ENCODE measurements at places on chromosomes 5 and 9.

DNA sequence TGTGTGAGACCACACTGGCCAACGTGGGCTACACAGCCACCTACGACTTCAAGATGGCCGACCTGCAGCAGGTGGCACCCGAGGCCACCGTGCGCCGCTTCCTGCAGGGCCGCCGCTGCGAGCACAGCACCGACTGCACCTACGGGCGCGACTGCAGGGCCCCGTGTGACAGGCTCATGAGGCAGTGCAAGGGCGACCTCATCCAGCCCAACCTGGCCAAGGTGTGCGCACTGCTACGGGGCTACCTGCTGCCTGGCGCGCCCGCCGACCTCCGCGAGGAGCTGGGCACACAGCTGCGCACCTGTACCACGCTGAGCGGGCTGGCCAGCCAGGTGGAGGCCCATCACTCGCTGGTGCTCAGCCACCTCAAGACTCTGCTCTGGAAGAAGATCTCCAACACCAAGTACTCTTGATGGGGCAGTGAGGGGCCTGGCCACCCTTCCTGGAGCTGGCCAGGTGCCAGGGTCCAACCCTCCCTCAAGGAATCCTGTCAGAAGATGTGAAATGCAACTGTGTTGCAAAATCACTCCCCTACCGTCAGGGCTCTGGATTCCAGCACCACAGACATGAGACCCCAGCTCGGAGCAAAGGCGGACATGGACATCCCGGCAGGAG is 11.1 kb downstream of the DIPK1B start:
- no peak for DNase-seq

DNA sequence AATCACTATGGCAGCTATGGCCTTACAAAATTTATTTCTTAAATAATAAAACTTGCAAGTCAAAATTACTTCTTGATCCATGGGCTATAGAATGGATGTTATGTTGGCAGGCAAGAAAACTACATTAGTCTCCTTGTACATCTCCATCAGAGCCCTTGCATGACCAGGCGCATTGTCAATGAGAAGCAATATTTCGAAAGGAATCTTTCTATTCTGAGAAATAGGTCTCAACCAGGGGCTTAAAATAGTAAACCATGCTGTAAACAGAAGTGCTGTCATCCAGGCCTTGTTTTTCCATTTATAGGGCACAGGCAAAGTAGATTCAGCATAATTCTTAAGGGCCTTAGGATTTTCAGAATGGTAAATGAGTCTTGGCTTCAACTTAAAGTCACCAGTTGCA is 220.1 kb downstream of the SREK1 start:
- DNase-seq = no peak

GRCh38 chr9:93677048-93677571 is 100.7 kb downstream of the PHF2 start:
- no peak for DNase-seq

DNA sequence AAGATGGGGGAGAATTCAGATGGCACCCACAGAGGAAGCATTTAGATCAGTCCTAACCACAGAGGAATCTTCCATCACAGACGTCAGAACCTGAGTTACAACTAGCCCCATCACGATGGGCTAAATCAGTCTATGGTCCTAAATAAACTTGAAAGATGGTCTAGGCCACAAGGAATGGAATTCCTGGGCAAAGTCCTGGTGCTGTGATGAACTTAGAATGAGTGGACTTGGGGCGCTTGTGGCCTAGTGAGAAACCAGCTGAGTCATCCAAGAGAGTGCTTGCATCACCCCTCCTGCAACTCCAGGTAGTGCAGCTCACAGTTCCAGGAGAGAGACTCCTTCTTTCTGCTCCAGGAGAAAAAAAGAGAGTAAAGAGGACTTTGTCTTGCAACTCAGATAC is 722.9 kb upstream of the RGMB start:
- DNase-seq = no peak

DNA sequence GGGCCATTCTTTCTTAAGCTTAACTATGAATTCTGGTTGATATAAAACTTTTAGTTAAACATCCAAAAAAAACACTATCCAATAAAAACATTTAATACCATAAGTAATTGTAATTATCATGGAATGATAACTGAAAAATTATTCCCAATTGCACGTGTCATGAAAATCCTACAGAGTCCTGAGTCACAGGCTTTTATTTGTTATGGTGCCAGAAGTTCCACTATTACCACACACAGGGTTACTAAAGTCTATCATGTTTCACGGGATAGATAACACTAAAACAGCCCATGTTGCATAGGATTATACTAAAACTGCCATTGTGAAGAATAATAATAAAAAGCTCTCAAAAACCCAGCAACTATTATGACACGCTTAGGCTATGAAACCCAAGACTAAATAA is 1381.8 kb downstream of the EFNA5 start:
- no peak for DNase-seq

- DNase-seq = no peak
These were observed 98.4 kb downstream of the LMNB1 start for GRCh38 chr5:126875303-126875785.

GRCh38 chr5:72605632-72606031 is 98.4 kb upstream of the ZNF366 start:
- DNase-seq = no peak

DNA sequence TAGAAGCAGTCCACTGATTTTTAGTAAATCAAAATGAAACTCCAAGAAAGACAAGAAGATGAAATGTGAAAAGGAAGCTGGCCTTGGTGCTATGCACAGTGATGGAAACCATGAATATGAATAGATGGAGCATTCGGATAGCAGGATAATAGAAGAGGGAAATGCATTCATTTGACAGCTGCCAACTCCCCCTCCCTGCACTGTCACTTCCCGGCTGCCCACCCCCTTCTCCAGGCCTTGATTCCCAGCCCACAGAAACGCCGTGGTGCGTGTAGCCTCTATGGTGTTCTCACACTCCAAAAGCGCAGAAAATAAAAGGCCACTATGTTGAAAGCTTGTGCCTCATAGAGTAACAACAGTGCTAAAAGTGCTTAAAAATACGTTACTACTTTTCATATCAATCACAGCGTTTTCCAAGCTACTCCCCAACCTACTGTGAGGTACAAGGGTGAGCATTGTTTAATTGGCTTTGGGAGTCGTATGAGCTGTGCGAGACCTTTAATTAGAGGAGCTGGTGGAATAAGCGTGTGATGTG is 26.1 kb upstream of the IFNK start:
- no peak for DNase-seq

DNA sequence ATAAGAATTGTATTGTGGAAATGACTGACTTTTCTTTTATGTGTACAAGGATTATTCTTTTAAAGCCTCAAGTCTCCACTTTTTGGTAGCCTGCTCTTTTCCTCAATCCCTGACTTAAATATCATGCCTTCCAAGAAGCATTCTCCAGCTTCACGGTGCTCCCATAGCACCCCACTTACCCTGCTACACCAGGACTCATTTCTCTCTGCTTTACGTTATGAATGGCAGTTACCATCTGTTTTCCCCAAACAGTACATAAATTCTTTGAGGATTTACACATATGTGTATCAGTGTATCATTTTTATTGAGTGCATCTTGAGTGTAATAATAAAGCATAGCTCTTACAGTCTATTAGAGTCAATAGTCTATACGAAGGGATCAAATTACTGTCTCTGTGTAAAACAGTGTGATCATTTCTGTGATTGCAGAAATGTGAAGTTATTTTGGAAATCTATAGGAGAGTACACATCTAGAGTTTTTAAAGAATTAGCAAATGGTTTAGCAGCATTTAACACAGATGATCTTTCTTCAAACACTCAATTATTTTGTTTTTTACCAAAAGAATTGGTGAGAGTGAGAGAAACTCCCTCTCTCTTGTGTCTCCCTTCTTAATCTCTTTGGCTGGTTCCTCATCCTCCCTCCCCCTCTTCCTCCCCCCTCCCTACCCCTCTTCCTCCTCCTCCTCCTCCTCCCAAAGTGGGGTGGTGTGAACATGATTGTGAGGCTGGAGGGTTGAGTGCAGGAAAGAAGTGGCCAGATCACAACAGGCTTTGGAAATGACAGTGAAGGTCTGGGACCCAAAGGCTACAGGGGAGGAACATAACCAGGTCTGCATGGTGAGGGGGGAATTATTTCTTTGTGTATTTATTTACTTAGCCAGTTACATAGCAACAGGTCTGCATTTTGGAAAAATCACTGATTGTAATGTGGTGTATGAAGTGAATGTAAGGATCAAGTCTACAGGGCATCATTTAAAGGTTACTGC is 27.6 kb upstream of the ECM2 start:
- DNase-seq = no peak

GRCh38 chr5:32413466-32414263 is 30.9 kb downstream of the ZFR start:
- no peak for DNase-seq

GRCh38 chr9:123416176-123416575 is 60.2 kb downstream of the CRB2 start:
- DNase-seq = no peak

DNA sequence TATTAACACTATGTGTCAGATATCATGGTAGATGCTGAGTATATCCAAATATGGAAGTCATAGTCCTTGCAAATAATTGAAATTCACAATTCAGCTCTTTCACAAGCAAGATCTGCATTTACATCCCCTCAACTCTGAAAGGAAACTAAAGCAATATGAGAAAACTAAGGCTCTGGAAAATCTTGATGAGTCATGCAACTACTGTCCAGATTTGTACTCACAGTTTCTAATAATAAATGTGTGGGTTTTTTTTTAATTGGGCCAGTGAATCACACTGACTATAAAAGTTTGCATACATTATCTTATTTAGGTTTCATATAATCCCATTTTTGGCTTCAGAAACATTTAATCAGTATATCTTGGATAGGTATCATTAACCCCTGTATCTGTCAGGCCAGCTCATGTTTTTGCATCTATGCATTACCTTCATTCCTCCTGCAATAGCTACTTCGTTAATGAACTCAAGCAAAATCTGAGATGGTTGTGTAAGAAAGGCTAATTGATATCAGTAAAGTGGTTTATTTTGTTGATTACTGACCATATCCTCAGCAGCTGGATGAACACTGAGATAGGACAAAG is 58.7 kb upstream of the PRR16 start:
- DNase-seq = no peak

- DNase-seq = no peak
These were observed 45.2 kb downstream of the P4HA2 start for GRCh38 chr5:132182359-132183040.

DNA sequence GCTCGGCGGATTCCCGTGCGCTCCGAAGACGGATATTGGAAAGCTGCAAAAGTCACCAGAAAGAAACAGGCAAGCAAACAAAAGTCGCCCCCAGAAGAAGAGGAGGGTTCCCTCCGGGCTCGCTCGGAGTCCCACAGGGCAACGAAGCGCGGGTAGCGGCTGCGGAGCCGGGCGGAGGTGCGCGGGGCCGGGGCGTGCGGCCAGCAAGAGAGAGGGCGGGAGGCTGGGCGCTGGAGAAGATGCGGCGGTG is at the start of gene FBN2:
Gene FBN2, minus strand, starts transcription at position 246 of the 250 bp plus-strand sequence. CDS start 642 bp downstream, outside the sequence.
- no peak for DNase-seq

- DNase-seq = no peak
These were observed 8.1 kb downstream of the MCIDAS start for GRCh38 chr5:55218967-55219366.
